ENCODE measurements at places on chromosomes 7 and 10.

GRCh38 chr7:36264123-36264801, 111.2 kb downstream of the EEPD1 start:
- DNase-seq = no peak

DNA sequence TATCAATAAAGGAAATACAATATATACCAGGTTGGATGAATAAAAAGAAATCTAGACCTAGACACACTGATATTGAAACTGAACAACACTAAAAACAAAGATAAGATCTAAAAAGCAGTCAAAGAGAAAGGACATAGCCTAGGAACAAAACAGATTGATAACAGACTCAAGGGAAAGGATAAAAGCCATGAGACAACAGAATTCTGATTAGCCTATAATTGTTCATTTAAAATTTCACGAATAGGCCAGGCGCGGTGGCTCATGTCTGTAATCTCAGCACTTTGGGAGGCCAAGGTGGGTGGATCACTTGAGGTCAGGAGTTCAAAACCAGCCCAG, 48.4 kb upstream of the FHIP2A start:
- no peak for DNase-seq

GRCh38 chr7:12984117-12984516, 296.7 kb downstream of the ARL4A start:
- no peak for DNase-seq

GRCh38 chr7:297611-298374, 7.8 kb downstream of the FOXL3 start:
- DNase-seq = no peak

DNA sequence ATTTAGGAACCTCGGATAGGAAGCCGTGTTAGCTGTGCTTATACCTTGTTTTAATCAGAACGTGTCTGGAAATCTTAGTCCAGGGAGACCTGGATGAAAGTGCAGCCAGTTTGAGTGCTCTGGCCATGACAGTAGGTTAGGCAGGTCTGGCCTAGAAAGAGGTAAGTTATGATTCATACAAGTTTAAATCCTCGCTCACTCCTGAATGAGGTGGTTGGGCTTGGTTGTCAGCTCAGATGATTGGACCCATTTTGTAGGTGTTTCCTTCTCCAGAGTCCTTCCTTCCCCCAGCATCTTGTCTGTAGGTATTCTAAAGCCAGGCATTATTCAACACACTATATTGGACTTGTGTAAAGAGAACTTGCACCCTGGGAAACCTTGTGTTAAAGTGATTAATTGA, 561.9 kb upstream of the GALNT17 start:
- DNase-seq = no peak

DNA sequence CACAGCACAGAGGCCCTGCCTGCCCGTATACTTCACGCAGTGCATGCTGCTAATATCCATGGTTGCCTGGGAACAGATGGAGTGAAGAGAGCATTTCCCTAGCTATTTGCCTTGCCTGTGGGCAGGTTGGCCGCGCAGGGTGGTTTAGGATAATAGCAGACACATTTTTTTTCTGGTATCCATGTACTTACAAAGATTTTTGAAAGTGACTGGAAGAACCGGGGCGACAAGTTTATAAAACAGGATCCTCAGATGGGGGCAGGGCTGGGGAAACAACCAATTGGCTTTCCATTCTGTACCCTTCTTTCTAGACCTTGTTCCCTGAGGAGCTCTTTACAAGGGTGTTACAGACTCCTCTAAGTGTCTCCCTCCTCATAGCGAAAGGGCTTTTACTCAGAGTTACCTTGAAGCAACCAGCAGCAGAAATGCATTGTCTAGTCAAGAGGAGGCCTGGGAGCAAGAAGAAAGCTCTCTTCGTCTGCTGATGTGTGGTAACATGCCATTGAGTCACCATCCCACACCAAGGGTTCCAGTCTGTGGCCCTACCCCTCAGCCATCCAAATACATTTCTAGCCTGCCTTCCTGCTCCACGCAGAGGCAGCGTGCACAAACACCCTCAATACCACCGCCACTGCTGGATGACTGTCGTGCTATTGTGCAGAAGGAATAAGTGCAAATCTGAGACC, 31.5 kb downstream of the MTURN start:
- DNase-seq = no peak

GRCh38 chr10:100504096-100504495, 15.6 kb downstream of the SEC31B start:
- DNase-seq = no peak

DNA sequence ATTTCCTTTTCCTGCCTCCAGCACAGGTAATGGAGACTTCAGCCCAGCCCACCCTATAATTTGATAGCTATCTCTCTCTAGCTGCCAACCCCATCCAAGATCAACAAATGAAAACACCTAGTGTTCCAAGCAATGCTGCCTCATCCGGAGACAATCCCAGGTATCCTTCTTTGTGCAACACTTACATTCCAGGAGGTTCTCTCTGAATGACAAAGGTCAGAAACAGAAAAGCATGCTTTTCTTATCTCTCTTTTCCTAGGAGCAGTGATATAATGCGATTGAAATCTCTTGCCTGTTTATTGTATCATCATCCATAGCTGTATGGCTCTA, 699.3 kb downstream of the INHBA start:
- DNase-seq = no peak

DNA sequence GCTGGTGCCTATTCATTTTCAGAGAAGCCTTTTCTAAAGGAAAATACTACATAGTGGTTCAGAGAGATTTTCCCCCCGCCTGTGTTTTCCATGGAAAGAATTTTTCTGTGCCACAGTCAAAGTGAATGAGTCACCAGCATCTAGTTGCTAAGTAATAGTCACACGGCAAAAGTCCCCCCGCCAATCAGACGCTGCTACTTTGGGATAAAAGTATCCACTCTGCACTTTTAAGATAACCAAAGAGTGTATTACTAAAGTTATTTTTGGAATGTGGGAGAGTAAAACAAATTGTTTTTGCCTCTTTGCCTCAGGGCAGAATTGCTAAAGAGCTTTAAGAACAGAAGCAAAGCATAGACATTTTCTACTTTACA, 23.5 kb downstream of the ABLIM1 start:
- DNase-seq = peak; percentile 91

DNA sequence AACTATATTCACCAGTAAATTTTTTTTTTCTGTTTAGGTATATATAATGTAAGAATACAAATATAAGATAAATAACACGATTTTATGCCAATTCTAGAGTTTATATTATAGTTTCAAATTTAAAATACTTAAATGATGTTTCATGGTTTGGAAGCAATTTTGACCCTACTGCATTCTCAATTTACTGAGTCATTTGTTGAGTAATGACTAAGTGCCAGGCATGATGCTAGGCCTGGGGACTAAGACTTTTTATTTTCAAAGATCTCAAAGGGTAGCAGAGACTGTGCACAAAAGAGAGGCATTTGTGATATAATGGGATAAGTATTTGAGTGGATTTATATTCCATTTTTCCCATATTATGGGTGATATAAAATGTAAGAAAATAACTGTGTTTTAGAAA, 78.9 kb upstream of the SMIM30 start:
- no peak for DNase-seq

DNA sequence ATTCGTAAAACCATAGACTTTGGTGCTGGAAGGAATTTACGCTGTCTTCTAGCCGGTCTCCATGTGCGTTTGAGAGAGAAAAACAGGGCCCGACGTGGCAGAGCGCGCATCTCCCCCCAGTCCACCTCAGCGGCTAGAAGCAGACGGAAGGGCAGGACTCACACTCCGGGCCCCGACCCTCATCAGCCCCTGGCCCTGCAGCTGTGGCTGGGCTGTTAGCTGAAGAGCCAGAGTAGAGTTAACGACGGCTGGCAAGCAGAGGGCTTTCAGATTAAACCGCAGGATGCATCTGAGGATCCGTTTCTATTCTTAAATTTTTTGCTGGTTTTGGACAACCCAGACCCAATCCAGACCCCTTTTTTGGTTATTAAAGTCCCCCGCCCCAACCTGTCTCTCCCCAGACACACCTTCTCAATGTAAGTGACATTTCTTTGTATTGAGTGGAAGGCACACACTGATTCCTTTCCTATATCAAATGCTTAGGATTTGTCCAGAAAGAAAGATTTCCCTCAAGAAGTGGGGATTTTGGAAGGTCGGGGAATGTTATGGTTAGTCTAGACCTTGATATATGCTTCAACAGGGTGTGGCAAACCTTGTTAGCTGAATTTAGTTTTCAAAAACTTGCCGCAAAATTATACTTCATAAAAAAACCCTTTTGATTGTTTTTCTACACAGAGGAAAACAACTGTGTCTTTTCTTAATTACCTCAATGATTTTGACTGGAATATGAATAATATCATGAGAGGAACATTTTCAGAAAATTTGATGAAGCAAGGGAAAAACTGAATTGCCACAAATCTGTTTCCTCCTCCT, 1.7 kb upstream of the TBX20 start:
- no peak for DNase-seq

- no peak for DNase-seq
Measured at GRCh38 chr7:127897704-127898454, 133.4 kb downstream of the LRRC4 start.

GRCh38 chr7:112546723-112547513, 66.1 kb downstream of the LSMEM1 start:
- DNase-seq = no peak

- no peak for DNase-seq
Measured at GRCh38 chr10:2584385-2584784, 483.0 kb upstream of the PFKP start.

DNA sequence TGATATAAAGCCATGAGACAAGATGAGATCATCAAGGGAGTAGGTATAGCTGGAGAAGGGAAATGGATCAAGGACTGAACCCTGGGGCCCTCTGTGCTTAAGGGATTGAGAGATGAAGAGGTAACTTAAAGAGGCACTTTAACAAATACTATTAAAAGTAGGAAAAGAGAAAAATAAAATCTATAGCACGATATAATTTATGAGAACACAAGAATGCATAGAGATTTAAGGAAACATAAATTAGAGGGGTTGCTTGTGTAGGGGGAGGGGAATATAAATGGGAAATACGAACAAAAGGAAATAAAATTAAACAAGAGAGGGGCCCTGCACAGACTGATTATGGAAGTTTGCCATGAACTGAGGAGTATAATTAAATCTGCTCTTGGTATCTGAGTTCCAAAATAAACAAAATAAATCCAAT, 15.6 kb upstream of the LRRC17 start:
- DNase-seq = no peak

GRCh38 chr7:79806161-79806734, 328.4 kb upstream of the GNAI1 start:
- DNase-seq = no peak

- no peak for DNase-seq
Measured at GRCh38 chr7:131945957-131946544, 389.6 kb upstream of the PODXL start.

DNA sequence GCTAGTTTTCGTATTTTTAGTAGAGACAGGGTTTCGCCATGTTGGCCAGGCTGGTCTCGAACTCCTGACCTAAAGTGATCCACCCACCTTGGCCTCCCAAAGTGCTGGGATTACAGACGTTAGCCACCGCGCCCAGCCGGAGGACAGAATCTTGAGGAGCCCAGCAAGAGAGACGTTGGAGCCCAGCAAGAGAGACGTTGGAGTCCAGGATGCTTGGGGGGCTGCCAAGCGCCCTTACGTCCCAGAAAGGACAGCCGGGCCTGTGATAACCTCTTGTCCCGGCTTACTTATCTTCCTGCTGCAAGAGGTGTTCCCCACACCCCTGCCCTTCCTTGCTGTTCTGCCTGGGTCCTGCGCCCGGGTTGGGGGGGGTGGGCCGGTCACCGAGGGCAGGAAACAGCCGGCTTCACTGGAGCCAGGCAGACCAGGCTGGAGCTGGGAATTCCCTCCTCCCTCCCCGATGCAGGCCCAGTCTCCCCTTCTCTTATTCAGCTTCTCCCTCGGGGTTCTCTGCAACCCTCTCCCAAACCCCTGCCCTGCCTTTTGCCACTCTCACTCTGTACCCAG, 1.9 kb upstream of the EPHB4 start:
- peak; percentile 58 for DNase-seq

DNA sequence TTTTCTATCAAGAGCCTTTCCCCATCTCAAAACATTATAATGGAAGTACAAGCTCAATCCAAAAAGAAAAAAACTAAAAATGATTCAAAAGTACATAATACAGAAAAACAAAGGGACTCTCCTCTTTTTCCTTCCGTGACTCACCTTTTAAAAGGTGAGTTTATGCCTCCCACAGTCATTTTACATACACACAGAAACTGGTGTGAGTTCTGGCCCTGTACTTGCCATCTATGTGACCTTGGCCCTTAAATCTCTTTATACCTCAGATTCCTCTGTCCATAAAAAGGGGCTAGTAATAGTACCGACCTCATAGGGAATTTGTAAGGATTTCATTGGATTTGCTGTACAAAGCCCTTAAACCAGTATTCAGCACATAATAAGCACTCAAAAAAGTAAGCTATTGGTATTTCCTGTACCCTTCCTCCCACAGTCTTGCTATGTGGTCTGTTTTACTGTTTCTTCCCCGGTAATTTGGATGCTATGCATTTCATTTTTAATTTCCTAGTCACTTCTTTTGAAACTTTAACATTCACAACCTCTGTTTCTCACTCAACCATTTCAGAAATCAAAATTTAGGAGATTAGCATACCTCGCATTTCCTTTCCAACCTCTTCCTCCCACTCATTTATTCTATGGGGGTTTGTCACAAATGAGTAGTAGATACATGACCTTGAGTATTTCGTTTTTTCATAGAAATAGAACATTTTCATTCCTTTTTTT, 39.0 kb downstream of the STK17A start:
- DNase-seq = no peak

DNA sequence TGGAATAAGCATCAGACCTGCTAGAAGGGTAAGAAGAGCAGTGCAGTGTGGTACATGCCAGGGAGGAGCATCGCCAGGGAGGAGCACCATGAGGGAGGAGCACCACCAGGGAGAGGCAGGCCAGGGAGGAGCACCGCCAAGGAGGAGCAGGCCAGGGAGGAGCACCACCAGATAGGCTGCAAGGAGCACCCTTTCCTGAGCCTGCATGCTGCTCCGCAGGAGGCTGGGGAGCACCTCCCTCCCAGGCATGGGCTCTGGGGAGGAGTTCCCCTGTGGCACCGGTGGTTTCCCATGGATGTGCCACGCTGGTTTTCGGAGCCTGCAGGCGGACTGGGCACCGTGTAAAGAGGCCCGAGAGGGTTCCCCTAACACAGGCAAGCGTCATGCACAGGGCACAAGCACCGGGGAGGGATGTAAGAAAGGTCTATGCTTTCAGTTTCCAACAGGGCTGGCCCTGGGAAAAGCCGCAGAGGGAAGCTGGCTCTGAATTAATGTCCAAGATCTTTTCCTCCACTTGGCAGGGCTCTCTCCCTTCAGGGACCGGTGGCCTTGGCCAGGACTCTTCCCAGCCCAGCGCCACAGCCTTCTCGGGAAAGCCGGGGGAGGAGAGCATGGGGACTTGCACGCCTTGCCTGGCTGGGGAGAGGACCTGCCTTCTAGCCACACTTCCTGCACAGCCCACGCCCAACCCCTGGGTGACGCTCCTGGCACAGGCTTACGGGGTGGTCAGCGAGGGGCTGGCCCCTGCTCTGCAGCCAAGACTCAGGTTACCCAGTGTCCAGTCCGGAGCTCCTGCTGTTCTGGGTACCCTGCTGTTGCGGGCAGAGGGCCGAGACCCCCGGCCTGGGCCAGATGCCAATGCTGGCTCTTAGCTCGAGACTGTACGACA, 11.5 kb upstream of the GPER1 start:
- no peak for DNase-seq

Measured in femur (tissue), 1 donor.